ENCODE measurements at places on chromosomes 12 and 14.

GRCh38 chr14:30519961-30520360 is 39.0 kb upstream of the G2E3 start:
- no peak for DNase-seq

DNA sequence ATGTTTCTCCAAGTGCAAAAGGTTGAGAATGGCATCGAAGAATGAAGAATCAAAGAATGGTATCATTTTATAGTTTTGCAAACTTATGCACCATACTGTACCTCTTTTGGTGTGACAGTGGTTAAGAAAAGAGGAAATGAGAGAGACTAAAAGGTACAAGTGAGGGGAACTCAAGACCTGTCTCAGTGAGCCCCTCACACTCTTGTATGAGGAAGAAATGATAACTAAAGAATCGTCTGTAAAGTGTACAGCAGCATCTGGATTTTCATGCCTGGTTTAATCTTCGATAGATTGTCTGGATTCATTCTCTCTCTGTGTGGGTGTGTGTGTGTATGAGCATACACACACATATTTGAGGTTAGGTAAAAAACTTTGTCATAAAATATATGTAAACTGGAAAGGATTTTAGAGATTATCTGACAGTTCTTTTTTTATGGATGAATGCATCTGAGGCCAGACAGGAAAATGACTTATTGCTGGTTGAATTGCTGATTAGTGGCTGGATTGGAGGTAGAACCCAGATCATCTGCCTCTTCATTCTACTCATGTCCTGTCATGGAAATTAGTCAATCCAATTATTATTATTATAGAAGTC is 16.0 kb upstream of the SLC38A2 start:
- DNase-seq = no peak

DNA sequence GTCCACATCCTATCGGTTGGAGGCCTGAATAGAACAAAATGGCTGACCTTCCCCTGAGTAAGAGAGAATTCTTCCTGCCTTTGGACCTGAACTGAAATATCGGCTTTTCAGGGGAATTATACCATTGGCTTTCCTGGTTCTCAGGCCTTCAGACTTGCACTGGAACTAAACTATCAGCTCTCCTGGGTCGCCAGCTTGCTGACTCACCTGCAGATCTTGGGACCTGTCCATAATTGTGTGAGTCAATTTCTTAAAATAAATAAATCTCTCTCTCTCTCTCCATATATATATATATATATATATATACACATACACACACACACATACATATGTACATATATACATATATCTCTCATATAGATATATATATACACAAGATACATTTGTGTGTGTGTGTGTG is 41.6 kb downstream of the KCNK10 start:
- DNase-seq = no peak

GRCh38 chr14:60981633-60982455 is 799 bp downstream of the SLC38A6 start:
- DNase-seq = no peak

- no peak for DNase-seq
These were observed 58.5 kb downstream of the NUAK1 start for GRCh38 chr12:106080041-106080790.
